Right renal cortex interstitium (tissue), 3 donors: ENCODE measurements at places on chromosomes 1 and 21.

GRCh38 chr1:226838456-226838855 is 32.0 kb upstream of the PSEN2 start:
- no peak for DNase-seq

DNA sequence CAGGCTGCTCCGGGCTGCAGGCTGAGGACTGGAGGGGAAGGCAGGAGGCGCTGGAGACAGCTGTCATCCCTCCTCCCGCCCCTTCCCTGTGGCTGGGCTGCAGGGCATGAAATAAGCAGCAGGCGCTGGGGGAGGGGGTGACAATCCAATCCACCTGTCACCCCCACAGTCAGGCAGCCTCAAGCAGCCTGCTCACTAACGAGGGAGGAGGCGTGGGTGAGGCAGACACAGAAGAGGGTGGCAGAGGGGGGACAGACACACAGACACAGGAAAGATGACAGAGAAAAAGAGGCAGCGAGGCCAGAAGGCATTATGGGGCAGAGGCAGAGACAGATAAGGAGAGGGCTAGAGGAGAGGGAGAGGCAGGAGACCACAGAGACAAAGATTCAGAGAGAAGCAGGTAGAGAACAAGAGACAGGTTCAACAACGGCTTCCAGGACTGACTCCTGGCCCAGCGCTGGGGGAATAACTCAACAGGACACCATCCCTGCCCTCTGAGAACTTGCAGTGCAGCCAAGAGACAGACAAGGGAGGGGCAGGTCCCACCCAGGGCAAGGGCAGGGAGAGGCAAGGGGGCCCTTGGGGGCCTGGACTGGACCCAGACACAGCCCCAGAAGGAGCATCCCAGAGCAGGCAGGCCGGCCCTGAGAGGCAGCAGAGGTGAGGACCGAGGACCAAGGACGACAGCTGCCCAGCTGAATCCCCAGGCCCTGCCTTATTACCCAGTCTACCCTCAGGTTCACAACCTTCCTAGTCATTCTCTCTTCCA is 11.2 kb downstream of the MEF2D start:
- no peak for DNase-seq

DNA sequence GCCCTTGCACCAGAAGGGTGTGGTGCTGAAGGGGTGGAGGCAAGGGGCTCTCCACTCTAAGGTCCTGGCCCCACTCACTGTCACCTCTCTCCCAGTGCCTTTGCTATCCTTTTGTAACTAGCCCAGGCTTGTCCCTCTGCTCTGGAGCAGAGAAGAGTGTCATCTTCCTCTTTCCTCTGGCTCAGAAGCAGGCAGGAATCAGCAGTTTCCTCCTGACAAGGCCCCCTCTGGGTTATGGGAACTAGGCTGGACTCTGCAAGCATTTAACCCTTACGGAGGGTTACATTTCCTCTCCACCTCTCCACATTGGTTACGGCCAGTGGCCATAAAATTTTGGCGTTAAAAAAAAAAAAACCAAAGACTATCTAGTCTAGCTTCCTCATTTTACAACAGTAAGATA is 30.4 kb downstream of the PLXNA2 start:
- DNase-seq = no peak

DNA sequence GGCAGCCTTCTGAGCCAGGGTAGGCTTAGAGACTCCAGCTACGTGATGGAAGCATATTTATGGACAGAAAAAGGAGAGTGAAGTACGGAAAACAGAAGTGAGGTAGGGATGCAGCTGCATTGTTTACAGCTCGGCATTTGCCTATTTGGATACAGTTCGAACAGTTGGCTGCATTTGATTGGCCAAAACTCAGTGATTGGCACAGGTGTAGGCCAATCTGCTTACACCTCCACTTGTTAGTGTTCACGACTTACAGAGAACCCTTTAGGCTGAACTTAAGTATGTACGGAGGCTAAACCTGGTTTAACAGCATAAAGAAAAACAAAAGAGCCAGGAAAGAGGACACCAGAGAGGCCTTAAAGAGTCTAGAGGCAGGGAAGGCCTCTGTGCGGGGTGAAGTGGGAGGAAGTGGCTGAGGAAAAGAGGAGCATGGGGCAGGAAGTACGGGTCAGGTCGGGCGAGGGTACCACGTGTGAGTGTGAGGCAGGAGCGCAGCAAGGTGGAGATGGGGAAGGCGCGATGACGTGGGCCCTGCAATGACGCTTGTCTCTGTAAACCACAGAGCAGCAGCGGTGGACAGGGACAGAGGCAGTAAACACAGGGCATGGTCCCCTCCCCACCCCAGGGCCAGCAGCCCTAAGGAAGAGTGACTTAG is 32.0 kb downstream of the RSPH1 start:
- no peak for DNase-seq

DNA sequence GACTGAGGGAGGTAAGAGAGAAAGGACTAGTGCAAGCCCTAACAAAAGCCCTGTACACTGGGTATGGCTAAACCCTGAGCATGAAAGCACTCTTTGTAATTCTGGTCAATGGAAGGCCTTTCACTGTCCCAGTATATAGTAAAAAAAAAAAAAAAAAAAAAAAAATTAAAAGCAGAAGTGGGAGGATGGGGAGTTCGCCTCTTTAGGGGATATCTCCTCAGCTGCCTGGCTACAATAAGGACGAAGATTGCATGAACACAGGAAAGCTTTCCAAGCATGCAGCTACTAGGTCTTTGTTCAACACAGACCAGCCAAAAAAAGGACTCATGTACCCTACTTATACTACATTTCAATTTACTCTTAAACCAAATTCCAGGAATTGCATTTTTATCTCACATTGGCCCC is 59.1 kb downstream of the EIF4G3 start:
- DNase-seq = no peak
